ENCODE measurements at places on chromosomes 6 and 20.

GRCh38 chr6:169783971-169784820 is 32.8 kb downstream of the ERMARD start:
- no peak for DNase-seq

DNA sequence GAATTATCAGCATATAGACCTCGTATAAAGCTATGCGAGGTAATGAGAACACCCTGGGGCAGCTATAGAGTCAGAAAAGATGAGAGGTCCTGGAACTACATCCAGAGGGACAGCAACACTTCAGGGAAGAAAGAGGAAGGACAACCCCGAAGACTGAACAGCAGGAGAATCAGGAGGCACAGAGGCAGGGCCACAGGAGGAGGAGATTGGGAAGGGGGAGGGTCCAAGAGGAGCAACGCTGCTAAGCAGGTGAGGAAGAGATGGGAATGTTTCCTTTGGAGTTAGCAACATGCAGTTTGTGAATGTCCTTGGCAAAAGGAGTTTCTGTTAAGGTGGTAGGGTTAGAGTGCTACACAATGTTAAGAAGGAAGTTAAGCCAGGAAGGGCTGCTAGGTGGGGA is 79.5 kb upstream of the OLIG3 start:
- DNase-seq: no peak

GRCh38 chr6:42028234-42029061 is 21.9 kb upstream of the TAF8 start:
- DNase-seq: no peak

GRCh38 chr6:75280131-75280855 is 4.3 kb downstream of the TMEM30A start:
- peak; percentile 58 for DNase-seq

DNA sequence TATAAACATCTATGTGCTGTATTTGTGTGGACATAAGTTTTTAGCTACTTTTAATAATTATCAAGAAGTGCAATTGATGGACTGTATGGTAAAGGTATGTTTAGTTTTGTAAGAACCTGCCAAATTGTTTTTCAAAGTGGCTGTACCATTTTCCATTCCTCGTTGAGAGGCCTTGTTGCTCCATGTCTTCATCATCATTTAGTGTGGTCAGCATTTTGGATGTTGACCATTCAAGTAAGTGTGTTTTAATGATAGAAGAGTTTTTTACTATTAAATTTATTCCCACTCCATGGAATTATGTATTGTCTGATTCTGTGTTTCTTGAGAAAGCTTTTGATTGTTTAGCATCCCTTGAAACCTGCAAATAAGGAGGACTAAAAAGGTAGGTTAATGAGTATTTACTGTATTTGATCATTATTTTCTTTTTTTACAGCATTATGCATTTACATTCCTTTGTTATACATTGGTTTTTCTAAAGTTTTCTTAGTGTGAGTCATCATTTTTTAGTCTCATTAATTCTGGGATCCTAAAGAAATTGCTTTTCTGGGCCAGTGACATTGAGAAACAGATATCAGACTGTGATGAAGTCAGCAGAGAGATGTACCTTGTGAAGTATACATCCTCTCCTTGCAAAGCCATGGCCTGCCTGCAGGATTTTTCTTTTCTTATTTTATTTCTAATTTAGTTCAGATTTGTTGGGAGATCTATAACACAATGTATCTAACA is 312.8 kb upstream of the PTCHD4 start:
- DNase-seq: no peak

GRCh38 chr6:161204866-161205557 is 68.8 kb downstream of the AGPAT4 start:
- peak; percentile 35 for DNase-seq

GRCh38 chr6:17161076-17161475 is 59.2 kb downstream of the STMND1 start:
- DNase-seq: no peak

- peak; percentile 79 for DNase-seq
Observed at GRCh38 chr20:44496976-44497375, 21.3 kb downstream of the TTPAL start.

DNA sequence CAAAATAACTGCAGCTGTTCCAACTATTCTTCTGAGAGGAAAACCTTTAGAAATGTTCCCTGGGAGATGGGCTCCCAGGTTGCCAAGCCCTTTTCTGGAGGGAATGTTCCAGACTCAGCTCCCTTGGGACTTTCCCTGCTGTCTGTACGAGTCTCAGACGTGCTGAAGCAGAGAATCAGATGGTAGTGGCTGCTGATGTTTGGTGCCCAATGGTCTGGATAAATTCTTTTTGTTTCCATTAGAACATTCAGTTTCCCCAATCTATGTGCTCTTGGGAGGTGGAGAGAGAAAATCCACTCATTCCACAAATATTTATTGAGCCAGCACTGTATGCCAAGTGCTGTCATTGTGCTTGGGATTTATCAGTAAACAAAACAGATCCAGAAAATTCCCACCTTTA is 40.0 kb downstream of the SNHG17 start:
- peak; percentile 34 for DNase-seq

DNA sequence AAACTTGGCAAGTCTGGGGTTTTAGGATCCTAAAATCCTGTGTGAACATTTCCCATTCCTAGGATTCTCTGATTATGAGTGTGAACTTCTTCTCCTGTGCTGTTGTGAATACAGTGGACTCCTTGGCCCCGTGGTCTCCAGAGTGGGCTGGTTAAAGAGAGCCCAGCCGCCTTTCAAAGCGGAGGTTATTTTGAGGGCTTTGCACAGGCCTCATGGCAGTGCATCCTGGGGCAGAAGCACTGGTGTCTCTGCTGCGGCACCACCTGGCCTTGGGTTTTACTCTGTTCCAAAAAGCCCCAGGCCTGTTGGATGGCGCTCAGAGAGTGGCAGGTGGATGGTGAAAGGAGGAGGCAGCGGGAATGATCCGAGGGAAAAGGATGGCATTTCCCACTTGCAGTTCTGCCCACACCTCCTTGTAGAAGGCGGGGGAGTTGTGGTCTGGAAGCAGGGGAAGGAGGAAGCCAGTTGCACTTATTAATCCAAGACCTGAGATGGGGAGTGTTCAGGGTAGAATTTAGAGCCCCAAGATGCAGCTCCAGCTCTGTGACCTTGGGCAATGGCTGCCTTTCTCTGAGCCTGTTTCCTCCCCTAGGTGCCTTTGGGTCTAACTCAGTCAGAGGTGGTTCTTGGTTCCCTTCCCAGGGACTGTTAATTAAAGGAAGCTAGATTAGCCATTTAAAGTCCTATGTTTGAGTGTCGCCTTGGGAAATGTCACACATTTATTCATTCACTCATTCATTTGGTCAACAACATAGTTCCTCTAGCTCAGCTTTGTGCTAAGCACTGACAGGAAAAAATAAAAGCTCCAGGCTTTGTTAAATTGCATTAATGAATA is 22.4 kb downstream of the MMP24 start:
- peak; percentile 9 for DNase-seq

DNA sequence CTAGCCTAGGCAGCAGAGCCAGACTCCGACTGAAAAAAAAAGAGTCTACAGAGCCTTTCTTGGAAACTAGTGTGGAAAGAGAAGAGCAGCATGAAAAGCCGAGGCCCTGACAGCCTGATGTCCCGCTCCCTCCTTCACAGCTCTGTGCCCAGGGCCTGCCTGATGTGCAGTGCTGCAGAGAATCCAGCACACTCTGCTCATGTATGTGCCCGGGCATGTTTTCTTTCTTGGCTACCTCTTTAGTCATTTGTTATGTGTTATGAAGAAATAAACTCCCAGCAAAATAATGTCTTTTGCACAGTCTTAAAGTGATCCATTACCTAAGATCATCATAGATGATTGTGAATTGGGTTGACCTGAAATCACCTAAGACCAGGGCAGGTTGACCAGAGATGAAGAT is 78.1 kb upstream of the EZR start:
- DNase-seq: peak; percentile 30

GRCh38 chr6:130858054-130858453 is 30.8 kb downstream of the SMLR1 start:
- no peak for DNase-seq

GRCh38 chr20:53037621-53038020 is 65.5 kb downstream of the TSHZ2 start:
- DNase-seq: no peak

DNA sequence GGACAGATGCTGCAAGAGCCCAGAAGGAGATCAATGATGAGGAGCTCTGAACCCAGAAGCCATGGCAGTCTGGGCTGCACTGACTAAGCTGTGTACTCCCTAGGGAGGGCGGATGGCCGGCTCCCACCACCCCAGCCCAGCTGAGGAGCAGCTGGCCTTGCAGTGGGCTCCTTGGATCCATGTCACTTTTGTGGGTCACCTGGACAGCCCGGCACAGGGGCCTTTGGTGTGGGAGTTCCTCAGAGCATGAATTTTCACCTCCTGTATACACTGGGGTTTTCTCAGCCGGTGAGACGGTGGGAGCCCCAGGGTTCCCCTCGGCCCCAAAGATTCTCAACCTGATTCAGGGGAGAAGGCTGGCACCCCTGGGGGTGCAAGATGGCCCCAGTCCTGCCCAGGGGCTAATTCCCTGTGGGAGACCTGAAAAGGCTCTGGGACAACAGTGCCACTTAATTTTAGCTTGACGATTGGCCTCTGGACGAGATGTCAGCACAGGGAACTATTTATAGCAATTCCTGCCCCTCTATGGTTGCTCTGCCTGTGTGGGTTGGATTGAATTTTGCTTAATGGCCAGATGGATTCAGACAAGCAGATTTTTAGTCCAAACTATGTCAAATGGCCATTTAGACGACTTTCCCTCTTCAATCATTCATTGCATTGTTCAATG is 121.6 kb upstream of the PMEPA1 start:
- no peak for DNase-seq

GRCh38 chr6:30935018-30935417 is 3.0 kb upstream of the SFTA2 start:
- no peak for DNase-seq

DNA sequence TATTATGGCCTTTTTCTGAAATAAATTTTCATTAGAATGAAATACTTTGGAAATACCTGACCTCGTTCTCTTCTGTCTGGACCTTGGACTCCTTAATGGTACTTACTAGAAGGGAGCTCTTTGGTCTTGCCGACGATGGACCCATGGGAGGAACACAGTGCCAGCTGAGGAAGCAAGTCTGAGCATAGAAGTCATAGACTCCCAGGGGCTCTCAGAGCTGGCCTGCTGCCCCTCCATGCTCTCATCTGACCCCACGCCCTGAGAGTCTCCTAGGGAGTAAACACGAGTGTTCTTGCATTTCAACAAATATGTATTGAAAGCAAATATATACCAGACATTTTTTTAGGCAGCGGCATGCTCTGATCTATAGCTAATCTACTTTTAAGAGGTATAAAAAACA is 87.8 kb downstream of the PLEKHG1 start:
- no peak for DNase-seq

DNA sequence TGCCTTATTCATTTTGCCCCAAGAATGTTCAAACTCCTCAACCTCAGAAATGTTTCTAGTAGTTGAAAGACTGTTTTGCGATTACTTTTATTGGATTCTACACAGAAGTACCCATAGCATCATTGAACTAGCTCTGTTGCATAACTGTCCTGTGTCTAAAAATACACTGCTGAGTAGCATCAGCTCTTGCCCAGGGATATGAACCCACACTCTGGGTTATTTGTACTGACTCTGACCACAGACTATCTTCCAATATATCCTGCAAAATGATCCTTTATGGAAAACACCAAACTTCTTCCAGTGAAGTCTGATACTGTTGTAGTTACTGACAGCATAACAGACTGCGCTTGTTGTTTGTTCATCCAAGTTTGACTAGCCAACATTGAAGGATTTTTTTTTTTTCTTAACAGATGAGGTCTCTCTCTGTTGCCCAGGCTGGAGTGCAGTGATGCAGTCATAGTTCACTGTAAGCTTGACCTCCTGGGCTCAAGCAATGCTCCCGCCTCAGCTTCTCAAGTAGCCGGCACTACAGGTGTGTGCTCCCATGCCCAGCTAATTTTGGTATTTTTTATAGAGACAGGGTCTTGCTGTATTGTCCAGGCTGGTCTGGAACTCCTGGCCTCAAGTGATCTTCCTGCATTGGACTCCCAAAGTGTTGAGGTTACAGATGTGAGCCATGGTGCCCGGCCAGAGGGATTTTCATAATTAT is 49.9 kb downstream of the TULP4 start:
- DNase-seq: peak; percentile 47

DNA sequence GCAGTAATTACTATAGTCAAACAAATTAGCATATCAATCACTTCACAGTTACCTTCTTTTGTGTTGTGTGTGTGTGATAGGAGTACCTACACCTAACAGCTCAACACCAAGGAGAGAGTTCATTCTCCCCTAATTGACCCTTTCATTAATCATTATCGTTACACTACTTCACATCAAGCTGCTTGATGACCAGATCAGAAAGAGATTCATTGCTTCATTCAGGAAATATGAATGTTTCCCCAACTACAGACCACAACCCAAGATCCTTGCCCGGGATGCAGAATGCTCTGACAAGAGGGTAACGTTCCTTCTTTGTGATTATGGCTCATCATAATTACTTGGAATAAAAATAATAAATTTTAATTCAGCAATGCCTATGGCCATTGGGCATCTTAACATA is 132.7 kb downstream of the PKHD1 start:
- no peak for DNase-seq

DNA sequence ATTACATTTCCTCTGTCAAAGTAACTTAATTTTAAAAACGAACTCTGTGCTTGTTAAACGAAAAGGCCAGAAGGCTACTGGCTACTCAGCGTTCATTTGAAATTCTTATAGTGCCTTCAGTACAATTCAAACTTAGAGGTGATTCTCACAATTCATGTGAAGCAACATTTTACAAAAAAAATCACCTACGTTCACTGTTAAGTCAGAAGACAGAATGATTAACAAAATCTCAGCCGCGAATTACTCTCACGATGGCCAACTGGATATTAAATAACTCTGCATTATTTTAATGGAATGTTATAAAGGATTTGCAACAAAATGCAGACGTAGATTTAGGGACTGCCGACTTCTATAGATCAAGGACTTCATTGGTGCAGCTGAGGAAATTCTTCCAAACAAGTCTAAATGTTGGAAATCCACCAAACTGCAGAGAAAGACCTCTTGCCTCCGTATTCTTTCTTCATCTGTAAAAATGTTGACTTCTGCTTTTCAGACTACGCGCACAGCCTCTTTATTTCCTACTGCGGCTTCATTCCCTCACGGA is 1.6 kb upstream of the QKI start:
- no peak for DNase-seq

DNA sequence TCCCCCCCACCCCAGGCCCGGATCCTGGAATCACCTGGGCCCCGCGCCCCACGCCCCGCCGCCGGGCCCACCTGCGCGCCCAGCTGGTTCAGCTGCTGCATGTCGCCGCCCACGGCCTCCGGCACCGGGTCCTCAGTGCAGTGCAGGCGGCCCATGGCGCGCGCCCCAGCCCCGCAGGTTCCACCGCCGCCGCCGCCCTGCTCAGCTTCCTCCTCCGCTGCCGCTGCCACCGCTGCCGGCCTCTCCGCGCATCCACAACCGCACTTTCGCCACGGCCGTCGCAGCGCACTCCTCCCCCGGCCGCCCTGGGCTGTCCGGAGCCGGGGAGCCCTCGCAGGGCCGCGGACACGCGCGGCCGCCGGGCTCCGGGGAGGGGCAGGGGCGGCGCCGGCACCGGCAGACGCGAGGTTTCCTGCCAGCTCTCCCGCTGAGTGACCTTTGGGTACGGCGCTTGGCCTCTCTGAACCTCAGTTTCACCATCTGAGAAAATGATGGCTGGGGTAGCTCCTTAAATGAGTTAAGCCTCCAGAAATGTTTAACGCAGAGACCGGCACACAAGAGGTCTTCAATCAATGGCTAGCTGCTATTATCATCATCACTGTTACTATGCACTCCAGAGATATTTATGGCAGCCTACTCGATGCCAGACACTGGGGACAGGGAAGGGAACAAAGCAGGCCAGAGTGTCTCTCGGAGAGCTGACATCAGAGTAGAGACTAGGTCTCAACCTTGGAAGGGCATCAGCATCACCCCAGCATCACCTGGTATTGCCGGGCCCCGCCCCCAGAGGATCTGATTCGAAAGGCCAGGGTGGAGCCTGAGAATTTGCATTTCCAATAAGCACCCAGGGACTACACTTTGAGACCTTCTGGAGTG is at the start of gene COMMD7:
Gene COMMD7 (minus strand): TSS at position 231 of the 876 bp plus-strand sequence. CDS start 76 bp downstream, at position 155.
- peak; percentile 57 for DNase-seq

All from AG10803 (cell line).